ENCODE measurements at places on chromosomes 2 and 18.
A peak's percentile ranks its signal among the peaks of the same experiment; 100 is the strongest.

DNA sequence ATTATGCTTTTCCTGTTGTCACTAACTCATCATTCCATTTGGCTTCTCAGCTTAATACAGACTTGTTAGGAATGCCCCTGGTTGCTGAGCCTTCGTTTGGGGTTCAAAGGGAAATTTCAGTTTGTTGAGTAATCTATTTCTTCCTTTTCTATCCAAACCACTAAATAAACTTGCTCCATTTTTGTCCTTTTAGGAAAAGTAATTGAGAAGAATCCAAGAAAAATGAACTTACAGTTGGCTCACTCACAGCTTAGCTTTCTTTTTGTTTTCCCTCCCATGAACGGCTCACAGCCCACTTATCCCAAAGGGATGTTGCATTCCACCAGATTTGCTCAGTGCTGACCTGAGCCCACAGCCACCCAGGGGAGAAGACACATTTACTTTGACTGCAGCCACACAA lies 73.9 kb downstream of the SOX11 start:
- peak; percentile 53 for DNase-seq

DNA sequence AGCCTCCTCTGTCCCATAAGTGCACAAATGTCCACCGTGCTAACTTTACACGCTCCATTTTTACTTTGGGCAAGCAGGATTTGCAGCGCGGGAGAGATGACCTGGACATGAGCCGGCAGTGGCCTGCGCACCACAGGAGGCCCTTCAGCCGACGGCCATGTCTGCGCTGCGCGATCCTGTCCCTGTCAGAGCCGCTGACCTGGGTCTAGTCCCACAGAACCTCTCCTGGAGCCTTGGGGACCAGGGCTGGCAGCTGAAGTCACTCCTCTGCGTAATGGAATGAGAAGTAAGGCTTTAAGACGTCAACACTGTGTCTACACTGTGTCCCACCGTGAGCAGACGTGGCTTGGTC lies 29.6 kb downstream of the ADI1 start:
- no peak for DNase-seq

GRCh38 chr18:55416791-55417190 lies 171.2 kb downstream of the TCF4 start:
- DNase-seq = peak; percentile 28

GRCh38 chr2:1478311-1479305 lies 65.3 kb downstream of the TPO start:
- no peak for DNase-seq

DNA sequence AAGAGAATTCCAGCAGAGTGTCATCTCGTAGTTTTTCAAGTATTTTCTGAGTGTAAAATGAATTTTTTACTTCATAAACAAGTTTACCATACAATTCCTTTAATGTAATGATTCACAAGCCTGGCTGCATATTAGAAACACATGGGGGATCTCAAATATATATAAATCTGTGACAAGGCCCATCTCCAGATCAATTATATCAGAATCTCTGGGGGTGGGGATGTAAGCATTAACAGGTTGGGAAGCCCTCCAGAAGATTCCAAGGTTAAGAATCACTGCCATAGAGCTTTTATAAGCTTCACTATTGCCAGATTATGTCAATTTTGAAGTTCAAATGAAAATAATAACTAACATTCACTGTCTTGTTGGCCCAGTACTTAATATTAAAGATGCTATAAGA lies 111.2 kb downstream of the BAZ2B start:
- no peak for DNase-seq

DNA sequence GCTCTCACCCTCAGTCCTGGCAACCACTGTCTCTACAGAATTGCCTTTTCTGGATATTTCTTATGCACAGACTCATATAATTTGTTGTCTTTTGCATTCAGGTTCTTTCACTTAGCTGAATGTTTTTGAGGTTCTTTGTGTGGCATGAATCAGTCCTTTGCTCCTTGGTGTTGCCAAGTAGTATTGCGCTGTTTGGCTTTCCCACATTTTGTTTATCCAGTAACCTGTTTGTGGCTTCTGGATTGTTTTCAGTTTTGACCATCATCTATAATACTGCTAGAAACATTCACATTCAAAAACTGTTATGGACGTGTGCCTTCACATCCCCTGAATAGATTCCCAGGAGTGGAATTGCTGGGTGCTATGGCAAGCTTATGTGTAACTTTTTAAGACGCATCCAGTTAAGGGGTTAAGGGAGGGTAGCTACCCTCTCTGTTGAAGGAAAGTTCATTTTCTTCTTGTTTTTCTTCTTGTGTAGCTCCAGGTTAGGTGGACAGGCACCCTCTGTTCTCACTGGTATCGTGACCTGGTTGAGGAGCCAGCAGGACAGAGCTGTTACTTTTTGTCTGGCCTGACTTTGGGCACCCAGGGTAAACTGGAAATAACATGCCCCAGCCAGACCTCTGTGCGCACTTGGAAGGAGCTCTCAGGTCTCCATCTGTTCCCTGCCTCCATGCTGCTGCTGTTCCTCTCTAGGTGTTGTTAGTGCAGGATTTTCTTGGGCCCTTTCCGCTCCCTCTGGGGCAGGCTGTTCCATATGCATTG lies 29.6 kb downstream of the ARHGAP25 start:
- peak; percentile 40 for DNase-seq

- peak; percentile 98 for DNase-seq
Observed at GRCh38 chr2:127083819-127084503, 23.0 kb downstream of the BIN1 start.

GRCh38 chr2:239910851-239911640 lies 114.1 kb downstream of the NDUFA10 start:
- DNase-seq = no peak

- no peak for DNase-seq
Observed at GRCh38 chr2:204258890-204259289, 286.4 kb upstream of the PARD3B start.

DNA sequence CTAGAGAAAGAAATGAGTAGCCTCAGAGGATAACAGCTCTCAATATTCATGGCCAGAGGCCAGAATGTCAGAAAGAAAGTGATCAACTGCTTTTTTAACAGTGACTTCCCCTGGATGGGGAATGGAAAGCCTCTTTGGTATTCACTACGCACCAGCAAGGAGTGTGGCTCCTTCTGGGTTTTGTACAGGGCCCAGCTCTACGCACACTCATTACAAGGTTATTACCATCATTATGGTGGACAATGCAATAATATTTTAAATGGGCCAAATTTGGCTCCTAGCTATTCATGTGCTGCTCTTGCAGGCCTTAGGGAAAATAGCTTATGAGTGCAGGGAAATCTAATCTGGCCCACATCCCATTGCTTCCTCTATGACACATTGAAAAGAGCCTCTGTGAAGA lies 1149.5 kb upstream of the FANCL start:
- no peak for DNase-seq

DNA sequence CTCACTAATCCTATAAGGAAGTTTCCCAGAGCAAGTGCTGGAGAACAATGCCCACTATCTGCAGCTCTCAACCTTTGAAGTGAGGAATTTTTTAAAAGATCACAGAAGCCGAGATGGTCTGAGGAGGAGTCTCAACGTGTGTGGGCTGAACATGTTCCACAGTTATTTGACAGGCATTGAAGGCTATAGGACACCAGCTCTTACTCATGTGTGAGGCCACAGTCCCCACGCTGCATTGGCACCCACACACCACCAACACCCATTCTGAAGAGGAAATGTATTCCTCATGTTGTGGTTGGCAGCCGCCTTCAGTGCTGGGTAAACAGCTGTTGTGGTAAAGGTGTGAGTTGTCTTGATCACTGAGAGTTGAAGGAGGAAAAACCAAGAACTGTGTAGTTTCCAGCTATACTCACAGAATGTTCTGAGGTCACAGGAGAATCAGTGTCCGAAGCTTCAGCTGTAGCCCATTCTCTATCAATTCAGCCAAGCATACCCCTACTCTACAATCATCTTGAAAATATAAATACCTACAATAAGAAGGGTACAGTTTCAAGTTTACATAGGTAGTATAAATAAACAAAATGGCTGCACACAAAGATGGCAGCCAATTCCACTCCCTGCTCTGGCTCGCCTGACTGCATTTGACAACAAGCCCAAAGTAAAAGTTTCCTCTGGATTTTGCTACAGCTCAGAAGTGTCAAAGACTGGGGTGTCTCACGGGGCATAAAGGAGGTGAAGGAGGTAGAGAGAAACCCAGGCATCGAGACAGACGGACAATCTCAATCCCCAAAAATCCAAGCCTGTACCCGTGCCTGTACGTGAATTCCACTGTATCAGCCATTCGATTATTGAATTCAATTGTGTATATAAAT lies 12.1 kb downstream of the CD226 start:
- DNase-seq = peak; percentile 56

DNA sequence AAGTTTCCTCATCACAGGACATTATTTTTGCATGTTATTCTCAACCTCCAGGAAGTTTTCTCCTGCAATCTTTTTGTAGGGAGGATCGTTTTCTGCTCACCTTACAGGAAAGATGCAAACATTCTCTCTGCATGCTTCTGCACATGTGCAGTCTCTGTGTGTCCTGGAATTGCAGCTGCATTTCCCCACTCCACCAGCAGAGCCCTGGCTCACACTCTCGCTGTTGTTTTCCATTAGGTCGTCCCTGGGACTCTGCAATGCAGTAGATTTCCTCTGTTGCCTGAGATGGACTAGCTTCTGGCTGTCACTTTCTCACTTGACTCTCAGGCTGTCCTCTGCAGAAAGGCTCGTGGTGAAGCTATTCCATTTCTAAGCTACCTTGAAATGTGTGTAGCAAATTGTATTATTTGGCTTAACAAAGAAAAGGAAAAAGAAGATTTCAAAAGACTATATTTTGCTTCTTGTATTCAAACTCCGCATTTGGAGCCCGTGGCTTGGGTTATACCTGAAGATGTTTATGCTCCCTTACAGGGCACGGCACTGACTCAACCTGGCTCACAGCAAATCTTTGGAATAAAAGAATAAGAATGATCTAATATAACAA lies 346.7 kb downstream of the RAD51AP2 start:
- peak; percentile 36 for DNase-seq

- DNase-seq = no peak
Observed at GRCh38 chr2:212811921-212812320, 273.3 kb upstream of the ERBB4 start.

DNA sequence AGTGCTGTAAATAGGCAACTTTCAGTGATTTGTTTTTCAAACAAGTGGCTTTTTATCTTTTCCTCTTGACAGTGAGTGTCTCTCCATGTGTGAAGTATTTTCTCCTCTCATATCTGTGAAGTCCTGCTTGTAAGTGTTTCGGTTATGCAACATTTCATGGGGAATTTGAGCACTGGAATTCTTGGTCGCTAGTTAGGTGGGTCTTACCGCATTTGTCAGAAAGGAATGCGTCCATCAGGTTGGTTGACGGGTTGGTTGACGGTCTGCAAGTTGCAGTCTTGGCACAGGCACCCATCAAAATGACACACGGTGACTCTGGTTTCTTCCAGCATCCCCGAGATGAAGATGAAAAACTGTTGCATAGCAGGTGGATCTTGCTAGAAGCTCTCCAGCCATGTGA lies 109.8 kb downstream of the AGAP1 start:
- no peak for DNase-seq

DNA sequence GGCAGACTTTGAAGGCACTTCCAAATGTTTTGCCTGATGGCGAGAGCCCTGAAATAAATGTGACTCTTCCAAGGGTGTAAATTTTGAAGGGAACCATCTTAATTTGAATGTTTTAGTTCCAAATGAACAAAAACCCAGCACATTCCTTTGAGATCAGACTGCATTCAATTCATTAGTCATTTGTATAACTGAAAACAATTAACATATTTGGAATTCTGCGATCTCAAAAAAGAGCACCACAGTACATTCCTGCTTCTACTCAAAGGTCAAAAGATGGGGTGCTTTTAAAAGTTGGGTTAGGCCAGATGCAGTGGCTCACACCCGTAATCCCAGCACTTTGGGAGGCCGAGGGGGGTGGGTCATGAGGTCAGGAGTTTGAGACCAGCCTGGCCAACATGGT lies 38.2 kb upstream of the CHRNA1 start:
- peak; percentile 14 for DNase-seq

GRCh38 chr2:236338495-236339184 lies 74.4 kb upstream of the ASB18 start:
- DNase-seq = peak; percentile 62

DNA sequence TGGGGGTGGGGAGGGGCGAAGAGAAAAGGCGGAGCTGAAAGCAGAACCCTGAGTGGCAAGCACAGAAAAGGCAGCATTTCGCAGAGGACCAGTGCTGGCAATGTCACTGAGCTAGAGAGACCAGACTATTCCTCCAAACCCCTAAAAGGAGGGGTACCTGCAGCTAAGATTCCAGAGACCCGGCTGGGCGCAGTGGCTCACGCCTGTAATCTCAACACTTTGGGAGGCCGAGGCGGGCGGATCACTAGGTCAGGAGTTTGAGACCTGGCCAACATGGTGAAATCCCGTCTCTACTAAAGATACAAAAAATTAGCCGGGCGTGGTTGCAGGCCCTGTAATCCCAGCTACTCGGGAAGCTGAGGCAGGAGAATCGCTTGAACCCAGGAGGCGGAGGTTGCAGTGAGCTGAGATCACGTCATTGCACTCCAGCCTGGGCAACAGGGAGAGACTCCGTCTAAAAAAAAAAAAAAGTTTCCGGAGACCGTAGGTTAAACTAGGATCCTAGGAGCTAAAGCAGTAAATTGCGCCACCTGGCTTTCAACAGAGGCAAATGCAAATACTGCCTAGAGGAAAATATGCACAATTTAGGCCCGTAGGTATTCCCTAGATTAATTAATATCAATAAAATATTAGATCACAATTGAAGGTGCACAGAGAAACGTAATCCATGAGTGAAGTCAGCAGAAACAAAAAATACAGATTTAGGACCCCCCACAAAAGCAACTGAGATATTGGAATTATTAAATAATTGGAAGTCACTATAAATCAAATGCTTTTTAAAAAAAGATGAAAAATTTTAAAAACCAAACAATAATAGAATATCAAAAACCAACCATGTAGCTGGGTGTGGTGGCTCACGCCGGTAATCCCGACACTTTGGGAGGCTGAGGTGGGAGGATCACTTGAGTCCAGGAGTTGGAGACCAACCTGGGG lies 4.9 kb downstream of the UCN start:
- peak; percentile 54 for DNase-seq

- peak; percentile 96 for DNase-seq
Observed at GRCh38 chr2:31401580-31401979, 13.0 kb downstream of the XDH start.

DNA sequence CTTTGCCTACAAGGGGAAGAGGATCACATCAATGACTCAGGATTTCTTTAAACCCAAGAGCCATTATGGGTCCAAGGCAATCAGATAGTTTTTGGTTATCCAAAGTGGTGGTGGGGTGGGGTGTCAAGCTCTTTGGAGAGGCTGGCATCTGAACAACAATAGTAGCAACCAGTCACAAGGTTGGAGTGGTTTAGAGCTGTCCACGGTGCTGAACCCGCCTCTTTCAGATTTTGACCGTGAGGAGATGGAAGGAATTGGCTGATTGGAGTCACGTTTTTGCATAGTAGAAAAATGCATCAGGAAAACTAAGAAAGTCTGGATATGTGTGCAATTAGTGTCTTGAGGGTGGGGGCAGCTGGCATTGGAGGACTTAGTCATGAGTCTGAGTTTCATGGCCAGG lies 159.9 kb downstream of the LOXHD1 start:
- DNase-seq = peak; percentile 14

DNA sequence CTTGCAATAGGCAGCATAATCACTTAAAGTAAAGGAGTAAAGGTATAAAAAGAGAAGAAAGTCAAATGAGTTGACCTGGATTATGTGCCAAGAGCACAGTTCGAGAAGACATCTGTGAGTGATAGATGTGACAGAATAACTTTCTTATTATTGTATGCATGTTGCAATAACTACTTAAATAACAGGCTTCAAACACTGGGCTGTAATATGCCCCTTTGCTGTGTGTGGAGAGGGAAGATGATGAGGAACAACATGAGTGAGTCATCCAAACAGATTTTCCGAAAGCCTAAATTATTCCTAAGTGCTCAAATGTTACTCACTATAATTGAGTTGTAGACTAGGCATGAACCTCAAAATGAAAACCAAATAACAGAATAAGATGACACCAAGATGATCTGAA lies 328.1 kb downstream of the EXOC6B start:
- DNase-seq = peak; percentile 55
